ENCODE measurements at places on chromosomes 13 and 19.
A peak's percentile ranks its signal among the peaks of the same experiment; 100 is the strongest.

GRCh38 chr13:30711375-30711774 is 24.0 kb upstream of the ALOX5AP start:
- no peak for DNase-seq

DNA sequence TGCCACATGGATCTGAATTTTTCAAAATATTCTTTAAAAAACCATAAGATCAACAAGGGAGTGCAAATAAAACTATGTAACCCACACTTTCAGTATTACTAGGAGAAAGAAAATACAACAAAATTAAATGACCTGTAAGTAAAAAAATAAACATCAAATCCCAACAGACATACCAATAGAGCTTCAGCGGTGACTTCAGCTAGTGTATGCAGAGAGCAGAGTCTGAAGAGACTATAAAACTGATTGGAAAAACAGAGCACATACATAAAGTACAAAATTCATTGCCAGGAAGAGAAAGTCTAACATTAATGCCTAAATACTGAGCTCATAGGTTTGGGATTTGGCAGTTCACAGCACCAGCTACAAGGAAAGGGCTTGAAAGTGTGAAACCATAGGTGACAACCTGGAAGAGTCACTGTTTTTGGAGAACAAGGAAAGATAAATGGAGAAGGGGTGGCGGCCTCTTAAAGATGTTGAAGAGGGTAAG is 291.1 kb downstream of the LMO7 start:
- DNase-seq = no peak

DNA sequence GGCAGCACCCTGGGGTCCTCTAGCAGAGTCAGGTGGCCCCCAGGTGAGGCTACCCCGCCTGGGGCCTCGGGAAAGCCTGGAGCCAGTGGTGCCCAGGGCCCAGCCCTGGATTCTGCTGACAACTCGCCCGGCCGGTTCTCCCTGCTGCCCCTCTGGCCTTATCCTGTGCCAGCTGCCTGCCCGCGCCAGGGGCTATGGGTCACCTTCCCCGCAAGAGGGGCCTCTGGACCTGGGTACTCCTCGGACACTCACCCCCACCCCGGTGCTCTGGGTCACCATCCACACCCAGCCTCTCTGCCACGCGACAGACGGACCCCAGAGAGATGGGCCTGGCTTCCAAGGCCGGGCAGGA is 24.0 kb downstream of the ZBTB7A start:
- no peak for DNase-seq

GRCh38 chr13:62320129-62321108 is 904.8 kb upstream of the PCDH20 start:
- DNase-seq = peak; percentile 92

DNA sequence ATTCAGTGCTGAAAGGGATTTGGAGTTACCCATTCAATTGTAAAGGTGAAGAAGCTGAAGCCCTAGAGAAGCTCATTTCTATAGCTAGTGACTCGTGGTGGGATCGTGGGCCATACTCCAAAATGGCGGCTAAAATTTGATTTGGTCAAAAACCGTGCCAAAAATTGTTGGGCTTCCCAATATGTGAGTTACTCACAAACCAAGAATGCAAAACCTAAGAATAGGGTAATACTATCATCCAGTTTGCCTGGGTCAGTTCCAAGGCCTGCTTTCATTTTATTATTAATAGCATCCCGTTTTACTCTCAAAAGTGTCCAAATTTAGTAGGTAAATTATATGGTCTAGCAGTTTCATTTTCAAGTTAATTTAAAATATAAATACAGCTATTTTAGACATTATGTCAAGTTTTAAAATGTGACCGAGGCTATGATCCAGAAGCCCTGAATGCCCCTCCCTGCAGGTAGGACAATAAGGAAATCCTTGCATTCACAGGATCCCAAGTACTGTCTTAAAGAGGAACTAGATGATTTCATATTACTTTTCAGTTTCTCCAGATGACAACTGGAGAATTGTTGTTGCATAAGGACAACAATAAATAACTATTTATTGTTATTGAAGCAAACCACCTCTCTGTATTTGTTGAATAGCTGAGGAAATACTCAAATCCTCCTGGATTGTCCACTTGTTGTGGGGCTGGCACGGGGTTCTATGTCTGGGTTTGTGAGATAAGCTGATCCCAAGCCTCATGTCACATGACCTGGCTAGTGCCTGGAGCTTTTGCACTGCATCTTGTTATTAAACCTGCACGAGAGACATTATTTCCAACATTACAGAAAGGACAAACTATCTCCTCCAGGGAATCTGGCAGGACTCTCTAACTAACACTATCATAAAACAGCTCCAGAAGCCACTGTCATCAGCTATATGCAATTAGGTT is 11.6 kb upstream of the RAP2A start:
- peak; percentile 29 for DNase-seq

DNA sequence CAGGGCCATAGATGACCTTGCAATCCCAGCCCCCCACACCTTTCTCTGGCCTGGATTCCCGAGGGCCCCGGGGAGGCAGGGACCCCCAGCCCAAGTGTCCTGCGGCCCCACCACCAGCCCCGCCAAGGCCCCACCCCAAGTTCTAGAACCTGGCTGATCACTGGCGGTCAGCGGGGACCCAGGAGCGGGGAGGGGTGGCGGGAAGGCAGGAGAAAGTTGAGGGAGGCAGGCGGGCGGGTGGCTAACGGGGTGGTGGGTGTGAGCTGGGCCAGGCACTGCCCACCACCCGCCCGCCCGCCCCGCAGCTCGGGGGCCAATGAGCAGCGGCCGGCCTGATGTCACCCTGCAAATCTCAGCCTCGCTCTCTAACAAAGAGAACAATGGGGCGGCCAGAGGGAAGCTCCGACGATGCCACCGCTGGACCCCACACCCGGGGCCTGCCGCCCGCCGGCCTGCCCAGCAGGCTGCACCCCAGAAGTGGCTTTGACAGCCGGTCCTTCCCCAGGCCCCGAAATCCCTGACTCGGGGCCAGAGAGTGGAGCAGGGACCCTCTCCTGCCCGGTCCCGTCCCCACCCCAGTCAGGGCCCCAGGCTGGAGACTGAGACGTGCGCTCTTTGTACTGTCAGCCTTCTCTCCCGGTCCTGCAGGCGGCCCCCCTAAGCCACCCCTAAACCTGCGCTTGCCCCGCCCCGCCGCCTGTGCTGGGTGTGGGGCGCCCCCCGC is 1.6 kb downstream of the MEX3D start:
- no peak for DNase-seq

GRCh38 chr13:40233731-40234195 is 432.7 kb downstream of the FOXO1 start:
- DNase-seq = no peak

- DNase-seq = no peak
Observed at GRCh38 chr19:3931041-3931440, 1.8 kb upstream of the NMRK2 start.

DNA sequence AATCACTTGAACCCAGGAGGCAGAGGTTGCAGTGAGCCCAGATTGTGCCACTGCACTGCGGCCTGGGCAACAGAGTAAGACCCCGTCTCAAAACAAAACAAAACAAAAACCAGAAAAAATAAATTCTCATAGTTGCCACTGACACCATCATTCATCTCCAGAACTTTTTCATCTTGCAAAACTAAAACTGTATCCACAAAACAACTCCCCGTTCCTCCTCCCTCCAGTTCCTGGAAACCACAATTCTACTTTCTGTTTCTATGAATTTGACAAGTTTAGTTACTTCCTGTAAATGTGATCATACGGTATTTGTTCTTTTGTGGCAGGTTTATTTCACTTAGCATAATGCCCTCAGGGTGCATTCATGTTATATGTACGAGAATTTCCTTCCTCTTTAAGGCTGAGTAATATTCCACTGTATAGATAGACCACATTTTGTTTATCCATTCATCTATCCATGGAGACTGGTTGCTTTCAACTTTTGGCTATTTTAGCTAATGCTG is 13.2 kb upstream of the ADGRE5 start:
- DNase-seq = no peak

DNA sequence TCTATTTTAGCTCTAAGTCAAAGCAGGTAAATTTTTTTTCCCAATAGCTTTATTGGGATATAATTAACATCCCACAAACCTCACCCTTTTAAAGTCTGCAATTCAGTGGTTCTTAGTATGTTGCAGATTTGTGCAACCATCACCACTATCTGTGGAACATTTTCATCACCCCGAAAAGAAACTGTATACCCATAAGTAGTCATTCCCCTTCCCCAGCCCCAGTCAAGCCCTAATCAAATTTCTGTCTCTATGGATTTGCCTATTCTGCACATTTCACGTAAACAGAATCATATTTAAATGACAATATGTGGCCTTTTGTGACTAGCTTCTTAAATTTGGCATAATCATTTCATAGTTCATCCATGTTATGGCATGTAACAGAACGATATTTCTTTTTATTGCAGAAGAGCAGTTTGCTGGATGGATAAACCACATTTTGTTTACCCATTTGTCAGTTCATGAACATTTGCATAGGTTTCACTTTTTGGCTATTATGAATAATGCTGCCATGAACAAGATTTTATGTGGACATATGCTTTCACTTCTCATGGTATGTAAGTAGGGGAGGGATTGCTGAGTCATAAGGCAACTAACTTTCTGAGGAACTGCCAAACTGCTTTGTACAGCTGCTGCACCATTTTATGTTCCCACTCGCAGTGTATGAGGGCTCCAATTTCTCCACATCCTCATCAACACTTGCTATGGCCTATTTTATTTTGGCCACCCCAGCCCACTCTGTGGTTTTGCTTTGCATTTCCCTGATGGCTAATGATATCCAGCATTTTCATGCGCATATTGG is 10.9 kb downstream of the SLC46A3 start:
- peak; percentile 44 for DNase-seq

DNA sequence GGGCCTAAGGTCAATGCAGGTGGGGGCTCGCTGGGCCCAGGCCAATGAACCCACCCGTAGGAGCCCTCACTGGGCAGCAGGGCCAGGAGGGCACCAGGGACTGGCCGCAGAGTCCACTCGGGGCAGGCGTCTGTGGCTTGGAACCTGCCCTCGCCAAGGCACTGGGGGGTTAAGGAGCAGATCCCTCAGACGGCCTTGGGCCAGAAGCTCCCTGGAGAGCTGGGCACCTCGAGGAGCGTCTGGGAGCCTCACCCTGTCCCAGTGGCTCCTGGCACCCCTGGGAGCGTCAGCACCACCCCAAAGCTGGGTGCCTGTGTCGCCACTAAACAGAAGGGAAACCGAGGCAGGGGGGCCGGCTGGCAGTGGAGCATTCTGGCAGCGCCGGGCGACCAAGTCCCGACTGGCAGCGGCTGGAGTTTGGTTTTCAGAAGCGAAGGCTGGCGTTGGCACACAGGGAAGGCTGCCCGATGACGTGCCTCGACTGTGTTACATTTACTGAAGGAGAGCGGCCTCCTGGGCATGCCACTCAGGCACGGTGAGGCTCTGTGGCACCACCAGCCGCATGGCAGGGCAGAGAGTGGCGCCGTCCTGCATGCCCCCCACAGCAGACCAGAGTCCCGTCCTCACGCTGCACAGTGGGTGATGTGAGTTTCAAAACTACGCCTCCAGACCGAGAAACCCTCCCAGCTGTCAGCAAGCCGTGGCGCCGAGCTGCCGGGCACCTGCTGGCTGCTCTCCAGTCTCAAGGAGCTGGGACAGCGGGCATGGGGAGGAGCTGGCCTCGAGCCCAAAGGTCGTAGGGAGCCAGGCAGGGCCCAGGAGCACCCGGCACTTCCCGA is 9.2 kb upstream of the MEX3D start:
- DNase-seq = no peak

DNA sequence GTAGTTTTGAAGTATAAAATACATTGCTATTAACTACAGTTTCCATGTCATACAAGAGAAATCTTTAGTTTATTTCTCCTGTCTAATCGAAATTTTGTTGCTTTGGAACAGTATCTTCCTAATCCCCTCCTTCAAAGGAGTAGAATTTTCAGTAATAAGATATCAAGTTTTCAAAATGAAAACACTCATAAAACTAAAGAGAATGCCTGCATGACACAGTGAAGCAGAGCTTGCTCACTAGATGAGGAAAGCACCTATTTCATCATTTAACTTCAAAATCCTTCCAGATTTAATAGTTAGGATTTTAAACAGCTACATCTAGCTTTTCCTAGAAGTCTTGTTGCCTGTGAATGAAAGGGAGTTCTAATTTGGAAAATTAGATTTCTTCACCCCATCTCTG is 80.8 kb downstream of the TNFSF11 start:
- peak; percentile 19 for DNase-seq

- DNase-seq = peak; percentile 70
Observed at GRCh38 chr13:46382224-46382623, 4.8 kb downstream of the RUBCNL start.

Measured in Karpas-422 (cell line).